Heart right ventricle (tissue), 16 donors: ENCODE measurements at places on chromosomes 5 and 9. TPM values are rescaled to one million over a fixed set of nuclear protein-coding genes. Genes with fewer than 3 reads are reported as not detected.

DNA sequence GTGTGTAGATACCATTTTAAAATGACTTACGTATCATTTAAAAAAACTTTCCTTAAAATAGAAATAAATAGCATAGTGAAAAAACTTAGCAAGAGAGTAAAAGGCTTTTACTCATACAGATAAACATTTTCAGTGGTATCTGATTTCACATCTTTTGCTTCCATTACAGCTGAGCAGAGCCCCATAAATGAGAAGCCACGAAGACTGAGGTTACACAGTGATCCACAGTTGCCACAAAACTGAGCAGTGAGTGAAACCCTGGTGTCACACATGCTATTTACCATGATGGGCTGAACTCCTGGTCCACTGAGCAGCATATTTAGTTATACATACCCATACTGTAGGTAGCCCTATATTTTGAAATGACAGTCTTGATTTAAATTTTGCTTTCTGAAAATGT, 401.2 kb downstream of the KIAA0825 start:
- no peak for DNase-seq

The CNTLN gene
- total RNA-seq = 2.4 TPM

DNA sequence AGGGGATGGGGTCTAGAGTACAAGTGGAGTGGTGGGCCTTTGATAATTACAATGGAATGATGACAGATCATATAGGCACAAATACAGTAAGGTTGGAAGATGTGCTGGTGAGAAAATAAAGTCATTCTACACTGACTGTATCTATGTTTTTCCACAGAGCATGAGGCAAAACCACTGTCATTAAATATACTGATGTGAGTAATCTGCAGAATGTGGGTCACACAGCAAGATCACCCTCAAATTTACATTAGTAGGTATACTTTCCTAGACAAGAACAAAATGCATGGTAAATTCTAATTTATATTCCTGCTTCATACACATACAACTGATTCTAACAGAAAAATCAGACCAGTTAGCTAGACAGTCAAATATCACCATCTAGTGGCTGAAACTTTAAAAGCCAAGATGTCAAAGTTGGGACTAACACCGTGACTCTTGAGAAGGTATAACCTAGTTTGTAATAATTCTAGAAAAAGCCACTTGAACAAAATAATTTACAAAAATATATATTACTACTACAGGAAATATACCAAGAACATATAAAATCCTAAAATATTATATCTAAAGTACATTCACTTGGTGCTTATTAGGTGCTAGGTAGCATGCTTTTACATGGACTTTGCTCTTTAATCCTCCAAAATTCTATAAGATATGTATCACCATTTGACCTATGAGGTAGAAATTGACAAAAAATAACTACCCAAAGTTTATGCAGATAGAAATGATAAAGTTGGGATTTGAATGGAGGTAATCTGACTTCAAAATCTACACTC, 19.5 kb downstream of the TTC33 start:
- no peak for DNase-seq

The CEMIP2 gene
- 18.0 TPM for total RNA-seq

- DNase-seq = no peak
These were observed 10.0 kb upstream of the DELE1 start for GRCh38 chr5:141913560-141914198.

The BOD1 gene
- 51.1 TPM for total RNA-seq

DNA sequence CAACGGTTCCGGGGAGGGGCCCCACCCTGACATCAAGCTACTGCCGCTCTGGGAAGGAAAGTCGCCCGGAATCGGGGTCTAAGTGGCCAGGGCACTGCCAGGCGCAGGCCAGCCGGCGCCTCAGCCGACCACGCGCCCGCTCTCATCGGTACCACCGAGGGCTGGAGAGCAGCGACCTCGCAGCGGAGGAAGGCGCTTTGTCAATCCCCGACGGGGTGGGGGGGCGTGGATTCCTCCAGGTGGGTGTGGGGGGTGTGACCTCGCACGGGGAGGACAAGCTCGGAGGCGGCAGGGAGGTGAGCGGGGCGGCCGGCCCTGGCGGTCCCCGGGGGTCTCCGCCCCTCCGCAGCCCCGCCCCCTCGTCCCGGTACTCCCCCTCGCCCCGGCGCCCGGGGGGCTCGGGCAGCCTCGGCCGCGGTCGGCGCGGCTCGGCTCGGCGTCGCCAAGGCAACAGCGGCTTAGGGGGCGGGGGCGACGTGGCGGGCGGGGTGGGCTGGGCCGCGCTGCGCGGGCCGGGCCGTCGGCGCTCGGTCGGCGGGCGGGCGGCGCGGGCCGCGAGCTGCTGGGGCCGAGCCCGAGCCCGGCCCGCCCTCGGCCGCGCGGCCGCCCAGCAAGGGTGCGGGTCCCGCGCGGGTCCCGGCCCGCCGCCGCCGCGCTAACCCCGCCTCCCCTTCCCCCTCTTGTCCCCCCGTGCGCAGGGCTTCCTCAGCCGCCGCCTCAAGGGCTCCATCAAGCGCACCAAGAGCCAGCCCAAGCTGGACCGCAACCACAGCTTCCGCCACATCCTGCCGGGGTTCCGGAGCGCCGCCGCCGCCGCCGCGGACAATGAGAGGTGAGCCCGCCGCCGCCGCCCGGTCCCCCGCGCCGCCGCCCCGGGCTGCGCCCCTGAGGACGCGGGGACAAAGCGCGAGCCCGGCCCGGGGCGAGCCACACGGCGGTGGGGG, 47.5 kb downstream of the DAB2IP start:
- DNase-seq = peak; percentile 74

- no peak for DNase-seq
These were observed 12.5 kb upstream of the COL5A1 start for GRCh38 chr9:134629061-134629585.

GRCh38 chr5:107997338-107997980, 326.7 kb upstream of the EFNA5 start:
- no peak for DNase-seq

DNA sequence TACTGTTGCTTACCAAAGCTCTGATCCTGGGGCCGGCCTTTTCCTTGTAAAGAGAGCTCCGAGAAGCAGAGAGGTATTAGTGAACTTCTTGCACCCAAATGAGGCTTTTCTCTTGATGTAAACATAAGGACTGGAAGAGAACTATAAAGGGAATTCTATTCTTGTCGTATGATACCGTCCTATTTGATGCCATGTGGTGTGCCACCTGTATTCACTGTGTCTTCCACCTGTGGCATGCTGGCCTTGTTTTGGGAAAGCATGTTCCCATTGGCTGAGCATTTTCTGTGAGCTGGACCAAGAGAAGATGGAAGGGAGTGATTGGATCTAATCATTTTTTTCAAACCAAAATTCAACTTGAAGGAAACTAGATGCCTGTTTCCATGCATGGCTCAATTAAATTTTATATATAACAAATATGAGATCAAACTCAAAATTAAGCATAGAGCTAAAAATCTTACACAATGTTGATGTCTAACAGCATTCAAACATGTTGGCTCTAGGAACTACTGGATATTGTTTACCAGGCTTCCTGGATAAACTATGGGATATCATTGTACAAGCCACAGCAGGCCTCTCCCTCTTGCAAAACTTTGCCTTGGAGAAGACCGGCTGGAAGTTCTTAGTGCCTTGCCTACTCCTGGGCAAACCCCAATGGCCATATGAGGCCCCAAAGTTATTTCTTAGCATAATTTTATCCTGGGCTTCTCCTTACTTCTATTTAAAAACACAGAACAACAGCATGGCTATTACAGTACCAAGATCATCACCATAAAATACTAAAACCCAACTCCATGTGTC, 115.3 kb downstream of the TSSK1B start:
- no peak for DNase-seq

The GPR151 gene
- not detected for total RNA-seq

- DNase-seq = no peak
These were observed 42.4 kb upstream of the ZBED3 start for GRCh38 chr5:77129391-77129990.

- DNase-seq = no peak
These were observed 86.1 kb downstream of the TLE4 start for GRCh38 chr9:79657891-79658290.

- no peak for DNase-seq
These were observed 759 bp downstream of the GEMIN5 start for GRCh38 chr5:154937186-154937717.

The SPATA31A1 gene
- total RNA-seq = not detected

The ORM2 gene
- total RNA-seq = not detected
